ENCODE measurements at places on chromosomes 16 and 17. TPM values are rescaled to one million over a fixed set of nuclear protein-coding genes. Genes with fewer than 3 reads are reported as not detected.

- peak; percentile 73 for DNase-seq
These were observed 518.5 kb upstream of the EEF2KMT start for GRCh38 chr16:5615868-5616642.

The KRTAP4-1 gene
- total RNA-seq: not detected

The CLEC19A gene
- not detected for total RNA-seq

DNA sequence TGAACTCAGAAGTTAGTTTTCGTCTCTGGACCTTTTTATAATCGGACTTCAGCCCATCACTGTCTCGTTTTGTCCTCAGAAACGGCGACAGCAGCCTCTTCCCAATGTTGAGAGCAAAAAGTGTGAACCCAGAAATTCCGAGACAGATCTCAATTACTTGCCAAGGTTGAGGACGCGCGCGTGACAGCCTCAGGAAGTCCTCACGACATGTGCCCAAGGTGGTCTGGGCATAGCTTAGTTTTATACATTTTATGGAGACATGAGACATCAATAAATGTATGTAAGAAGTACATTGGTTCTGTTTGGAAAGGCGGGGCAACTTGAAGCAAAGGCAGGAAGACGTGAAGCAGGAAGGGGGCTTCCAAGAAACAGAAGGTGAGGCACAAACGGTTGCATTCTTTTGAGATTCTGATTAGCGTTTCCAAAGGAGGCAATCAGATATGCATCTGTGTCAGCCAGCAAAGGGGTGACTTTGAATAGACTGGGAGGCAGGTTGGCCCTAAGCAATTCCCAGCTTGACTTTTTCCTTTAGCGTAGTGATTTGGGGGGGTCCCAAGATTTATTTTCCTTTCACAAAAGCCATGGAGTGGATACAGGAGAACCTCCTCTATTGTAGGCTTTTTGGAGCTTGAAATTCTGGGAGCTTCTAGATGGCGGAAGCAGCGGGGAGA is 583 bp upstream of the ZNF747 start:
- DNase-seq: no peak

The QPRT gene
- total RNA-seq: 105 TPM

The CDK5R1 gene
- 3.3 TPM for total RNA-seq

DNA sequence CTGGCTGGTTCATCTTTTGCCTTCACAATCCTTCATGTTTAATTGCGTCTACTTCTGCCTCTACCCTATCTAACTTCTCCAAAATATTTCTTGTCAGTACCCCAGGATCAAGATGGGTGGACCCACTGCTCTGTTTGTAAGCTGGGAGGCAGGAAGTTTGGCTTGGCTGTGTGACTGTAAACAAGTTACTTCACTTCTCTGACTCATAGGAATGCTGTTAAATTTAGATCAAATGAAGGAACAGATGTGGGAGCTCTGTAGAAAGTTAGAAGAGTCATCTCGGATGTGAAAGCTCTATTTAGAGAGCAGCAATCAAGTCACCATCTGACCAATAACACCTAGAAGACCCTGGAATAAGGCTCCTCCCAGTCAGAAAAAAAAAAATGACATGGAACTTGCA is 55.2 kb upstream of the MRTFB start:
- DNase-seq: no peak

The NPIPB9 gene
- 0.41 TPM for total RNA-seq

The CCDC92B gene
- total RNA-seq: 0.31 TPM

DNA sequence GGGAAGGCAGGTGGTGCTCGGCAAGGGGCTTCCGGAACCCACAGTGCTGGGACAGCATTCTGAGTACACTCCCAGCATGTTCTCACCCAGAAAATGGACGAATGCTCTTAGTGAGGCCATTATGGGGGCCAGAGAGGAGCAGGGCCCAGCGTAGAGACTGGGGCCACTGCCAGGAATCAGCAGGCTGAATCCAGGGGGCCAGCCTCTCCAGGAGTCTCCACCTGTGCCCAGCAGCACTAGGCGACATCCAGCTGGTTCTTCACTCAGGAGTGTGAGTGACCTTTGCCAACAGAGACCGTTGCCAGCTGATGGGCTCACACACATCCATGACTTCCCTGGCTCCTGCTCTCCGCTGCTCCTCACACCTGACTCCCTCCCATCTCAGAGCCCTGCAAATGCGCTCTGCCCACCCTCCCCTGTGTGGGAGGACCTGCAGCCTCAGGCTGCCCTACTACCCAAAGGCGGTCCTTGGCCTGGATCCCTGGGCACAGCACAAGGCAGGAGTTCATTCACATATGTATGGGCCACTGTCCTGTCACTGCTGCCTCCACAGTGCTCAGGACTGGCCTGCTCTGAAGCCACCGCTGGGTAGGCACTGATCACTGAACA is 5.1 kb downstream of the RHBDF1 start:
- peak; percentile 88 for DNase-seq

DNA sequence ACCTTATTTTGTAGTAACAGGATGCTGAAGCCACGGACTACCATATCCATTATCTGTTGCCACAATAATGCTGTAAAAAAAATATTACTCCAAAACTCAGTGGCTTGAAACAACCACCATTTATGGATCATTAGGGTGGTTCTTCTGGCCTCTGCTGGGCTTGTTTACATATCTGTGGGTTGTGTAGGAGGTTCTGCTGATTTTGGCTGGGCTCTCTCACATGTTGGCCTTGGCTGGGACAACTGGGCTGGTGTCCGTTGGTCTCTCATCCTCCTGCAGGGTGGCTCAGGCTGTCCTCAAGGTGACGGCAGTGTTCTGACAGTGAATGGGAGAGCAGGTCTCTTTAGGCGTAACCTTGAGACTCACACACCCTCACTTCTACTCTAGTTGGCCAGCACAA is 76.0 kb downstream of the GPR139 start:
- no peak for DNase-seq

- DNase-seq: no peak
These were observed 354.1 kb downstream of the SOX9 start for GRCh38 chr17:72474719-72475477.

DNA sequence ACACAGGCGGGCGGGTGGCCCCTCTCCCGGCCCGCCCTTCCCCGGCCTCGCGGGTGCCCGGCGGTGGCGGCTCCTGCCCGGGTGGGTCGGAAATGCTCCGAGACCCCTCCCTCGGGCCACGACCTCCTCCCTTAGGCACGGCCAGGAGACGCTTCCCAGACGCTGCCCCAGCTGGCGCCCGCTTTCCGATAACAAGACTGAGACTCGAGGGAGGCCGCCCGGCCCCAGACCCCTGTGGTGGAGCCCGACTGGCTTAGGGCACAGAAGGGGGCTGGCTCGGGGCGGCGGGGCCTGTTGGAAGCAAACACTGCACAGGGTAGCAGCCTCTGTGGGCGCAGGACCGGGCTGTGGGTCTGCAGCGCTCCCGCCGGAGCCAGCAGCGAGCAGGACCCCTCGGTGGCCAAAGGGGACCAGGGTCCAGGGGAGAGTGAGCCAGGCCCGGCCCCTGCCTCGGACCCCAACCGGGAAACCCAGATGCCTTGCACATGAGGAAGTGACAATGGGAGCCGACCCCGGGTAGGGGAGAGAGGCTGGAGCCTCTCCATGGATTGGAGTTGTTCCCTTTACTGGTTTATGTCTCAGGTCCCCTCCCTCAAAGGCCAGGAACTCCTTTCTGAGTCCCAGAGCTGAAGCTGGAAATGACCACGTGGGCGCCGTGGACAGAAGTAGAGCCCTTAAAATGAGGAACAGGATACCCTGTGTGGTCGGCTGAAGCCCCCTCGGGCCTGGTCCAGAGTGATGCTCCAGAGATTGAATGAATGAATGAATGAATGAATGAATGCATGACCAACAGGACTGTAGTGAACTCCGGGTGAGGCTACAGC is 19.8 kb upstream of the ADCY7 start:
- no peak for DNase-seq

Measured in G401 (cell line).